ENCODE measurements at places on chromosomes 16 and 17. TPM values are rescaled to one million over a fixed set of nuclear protein-coding genes. Genes with fewer than 3 reads are reported as not detected.
A peak's percentile ranks its signal among the peaks of the same experiment; 100 is the strongest.

DNA sequence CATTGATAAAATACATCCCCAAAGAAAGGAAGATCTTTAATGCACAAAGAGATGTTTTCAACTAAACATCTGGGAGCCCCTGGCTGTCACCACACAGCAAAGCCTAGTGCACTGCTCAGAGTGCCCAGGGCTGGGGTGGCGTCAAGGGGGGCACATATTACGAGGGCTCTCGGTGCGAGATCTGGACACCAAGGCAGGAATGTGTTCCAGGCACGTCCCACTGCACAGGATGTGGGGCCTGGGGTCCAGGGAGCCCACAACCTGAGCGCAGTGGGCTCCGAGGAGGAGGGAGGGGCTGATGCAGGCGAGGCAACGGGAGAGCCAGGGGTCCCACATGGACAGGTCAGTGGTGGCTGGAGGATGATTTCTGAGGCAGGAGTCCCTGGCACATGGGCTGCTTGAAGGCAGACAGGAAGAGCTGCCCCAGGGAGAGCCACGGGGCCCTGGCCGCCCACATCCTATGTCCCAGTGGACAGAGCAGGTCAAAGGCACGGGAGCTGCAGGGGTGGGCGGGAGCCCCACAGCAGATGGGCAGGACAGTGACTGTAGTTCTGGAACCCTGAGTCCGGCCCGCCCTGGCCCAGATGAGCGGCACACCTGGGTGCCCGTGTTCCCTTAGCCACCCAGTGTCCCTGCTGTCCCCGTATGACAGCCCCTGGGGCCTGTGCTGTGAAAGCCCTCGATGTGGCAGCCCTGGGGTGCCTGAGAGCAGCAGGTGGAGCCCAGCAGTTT is 56.4 kb downstream of the ZNF778 start:
- no peak for DNase-seq

The SEPTIN1 gene
- total RNA-seq, result 1.3 TPM

The CDRT15L2 gene
- not detected for total RNA-seq

The PRDM7 gene
- total RNA-seq, result not detected

- DNase-seq, result no peak
Measured at GRCh38 chr17:32878211-32878610, 1.3 kb upstream of the MYO1D start.

DNA sequence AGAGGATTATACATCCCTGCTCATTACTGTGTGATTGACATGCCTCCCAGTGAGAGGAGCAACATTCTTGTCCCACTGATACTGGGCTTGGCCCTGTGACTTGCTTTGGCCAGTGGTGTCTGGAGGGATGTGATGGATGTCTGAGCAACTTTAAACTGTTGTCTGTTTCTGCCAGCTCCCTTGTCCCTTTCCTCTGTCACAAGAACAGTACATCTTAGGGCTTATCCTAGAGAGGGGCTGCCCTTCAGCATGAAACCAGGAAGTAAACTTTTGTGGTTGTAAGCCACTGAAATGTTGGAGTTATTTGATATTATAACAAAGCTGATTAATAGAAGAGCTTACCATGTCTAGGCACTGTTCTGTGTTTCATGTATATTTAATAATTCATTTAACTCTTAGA is 82.9 kb upstream of the GPRC5B start:
- no peak for DNase-seq

DNA sequence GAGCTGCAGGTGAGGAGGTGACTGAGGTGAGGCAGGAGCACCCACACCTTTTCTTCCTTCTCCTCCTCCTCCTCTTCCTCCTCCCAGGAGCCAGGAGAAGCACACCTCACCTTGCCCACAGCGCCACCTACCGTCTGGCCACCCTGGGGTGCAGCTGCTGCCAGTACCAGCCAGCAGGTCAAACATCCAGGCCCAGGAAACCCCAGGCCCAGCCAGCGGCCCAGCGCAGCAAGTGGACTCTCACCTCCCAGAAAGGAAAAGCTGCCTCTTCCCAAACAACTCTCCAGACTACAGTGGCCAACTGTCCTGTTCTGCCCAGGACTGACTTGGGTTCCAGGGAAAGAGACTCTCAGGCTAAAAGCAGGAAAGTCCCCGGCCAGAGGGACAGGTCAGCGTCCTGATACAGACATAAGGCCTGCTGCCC is 22.7 kb downstream of the PEMT start:
- DNase-seq, result peak; percentile 81

DNA sequence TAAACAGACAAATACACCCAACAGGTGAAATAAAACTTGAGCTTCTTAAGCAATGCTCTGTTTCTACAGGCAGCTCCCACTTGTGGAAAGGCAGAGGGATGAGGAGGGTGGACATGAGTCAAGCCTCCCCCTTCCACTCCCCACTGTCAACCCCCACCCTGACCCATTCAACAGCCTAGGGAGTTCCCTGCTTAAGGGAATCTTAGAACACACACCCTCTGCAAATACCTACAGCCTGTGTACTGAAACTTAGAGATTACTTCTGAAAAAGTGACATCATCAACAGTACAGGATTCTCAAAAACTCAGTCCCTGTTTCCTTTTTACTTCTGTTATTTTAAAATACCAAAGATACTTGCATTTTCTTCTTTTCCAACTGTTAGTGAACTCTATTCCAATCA is 345.4 kb downstream of the SOX9 start:
- no peak for DNase-seq

DNA sequence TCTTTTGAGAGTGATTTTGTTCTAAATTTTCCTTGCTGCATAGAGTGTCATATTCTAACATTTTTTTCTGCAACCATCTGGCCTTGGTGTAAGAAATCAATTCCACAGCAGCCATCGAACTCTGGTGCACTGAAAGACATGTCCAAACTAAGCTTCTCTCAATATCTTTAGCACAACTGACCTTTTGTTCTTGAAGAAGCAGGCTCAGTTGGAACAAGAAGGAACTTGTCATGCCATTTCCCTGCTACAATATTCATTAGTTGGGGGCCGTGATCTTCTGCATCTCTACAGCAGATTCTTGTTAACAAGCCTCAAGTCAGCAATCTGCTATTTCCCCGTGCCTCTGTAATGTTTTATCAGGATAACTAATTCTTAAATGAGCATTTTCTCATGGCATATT is 1305.6 kb downstream of the CDH11 start:
- no peak for DNase-seq

DNA sequence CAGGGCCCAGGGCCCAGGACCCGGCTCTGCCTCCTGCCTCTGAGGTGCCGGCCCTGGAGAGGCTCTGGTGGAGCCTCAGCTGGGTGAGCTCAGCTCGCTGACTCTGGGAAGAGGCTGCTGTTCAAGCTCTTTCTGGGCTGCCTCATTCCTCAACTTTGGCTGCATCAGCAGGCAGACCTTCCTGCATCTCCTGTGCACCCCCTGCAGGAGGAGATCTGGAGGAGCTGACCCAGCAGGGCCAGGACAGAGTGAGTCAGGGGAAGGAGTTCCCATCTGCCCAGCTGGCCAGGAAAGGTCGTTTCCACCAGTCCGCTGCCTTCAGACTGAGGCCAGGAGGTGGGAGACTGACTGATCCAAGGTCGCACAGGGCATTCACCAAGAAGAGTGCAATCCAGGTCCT is 10.7 kb downstream of the CRHR1 start:
- DNase-seq, result no peak

DNA sequence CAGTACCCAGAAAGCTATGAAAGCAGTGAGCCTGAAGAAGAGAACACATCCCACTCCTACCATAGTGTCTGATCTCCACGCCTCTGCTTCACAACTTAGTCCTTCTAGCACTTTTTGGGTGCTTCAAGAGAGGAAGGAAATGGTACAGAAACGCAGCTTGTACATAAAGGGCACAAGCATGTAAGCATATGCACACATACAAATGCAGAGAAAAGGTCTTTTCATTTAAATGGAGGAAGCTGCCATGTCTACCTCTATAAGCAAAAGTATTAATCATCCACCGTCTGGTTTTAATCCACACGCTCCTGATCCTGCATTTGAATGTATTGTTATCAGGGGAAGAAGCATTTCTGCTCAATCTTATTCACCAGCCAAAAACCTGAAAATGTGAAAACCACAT is 100.7 kb downstream of the HIC1 start:
- no peak for DNase-seq

The HLF gene
- 22.6 TPM for total RNA-seq

The LGALS9C gene
- not detected for total RNA-seq

- no peak for DNase-seq
Measured at GRCh38 chr17:64532409-64532808, 25.6 kb downstream of the CEP95 start.

The ZFHX3 gene
- total RNA-seq, result 9.6 TPM

The TADA2A gene
- total RNA-seq, result 11.9 TPM

The TBKBP1 gene
- total RNA-seq, result 14.8 TPM

The KRTAP29-1 gene
- total RNA-seq, result not detected

GRCh38 chr16:56143666-56144065 is 47.6 kb upstream of the GNAO1 start:
- DNase-seq, result no peak

GRCh38 chr17:44995436-44996001 is 27.4 kb upstream of the C1QL1 start:
- DNase-seq, result peak; percentile 52

- no peak for DNase-seq
Measured at GRCh38 chr16:88539261-88539651, 30.9 kb upstream of the ZC3H18 start.

DNA sequence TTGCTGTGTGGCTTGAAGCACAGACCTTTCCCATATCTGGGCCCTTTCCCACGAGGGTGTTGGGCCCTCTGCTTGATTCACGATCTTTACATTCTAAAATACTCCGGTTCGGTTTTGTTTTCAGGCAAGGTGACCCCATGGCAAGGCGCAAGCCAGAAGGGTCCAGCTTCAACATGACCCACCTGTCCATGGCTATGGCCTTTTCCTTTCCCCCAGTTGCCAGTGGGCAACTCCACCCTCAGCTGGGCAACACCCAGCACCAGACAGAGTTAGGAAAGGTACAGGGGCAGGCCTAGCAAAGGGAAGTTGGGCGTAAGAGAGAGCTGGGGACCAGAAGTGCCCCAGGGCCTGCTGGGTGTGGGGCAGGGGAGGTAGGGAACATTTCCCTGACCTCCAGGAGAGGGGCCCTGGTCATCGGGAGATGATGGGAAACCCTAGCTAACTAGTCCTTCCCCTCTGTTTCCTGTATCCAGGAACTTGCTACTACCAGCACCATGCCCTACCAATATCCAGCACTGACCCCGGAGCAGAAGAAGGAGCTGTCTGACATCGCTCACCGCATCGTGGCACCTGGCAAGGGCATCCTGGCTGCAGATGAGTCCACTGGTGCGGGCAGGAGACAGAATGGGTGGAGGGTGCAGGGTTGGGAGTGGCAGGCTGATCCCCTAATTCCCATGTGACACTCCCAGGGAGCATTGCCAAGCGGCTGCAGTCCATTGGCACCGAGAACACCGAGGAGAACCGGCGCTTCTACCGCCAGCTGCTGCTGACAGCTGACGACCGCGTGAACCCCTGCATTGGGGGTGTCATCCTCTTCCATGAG is 1.4 kb downstream of the ALDOA start:
- peak; percentile 55 for DNase-seq

DNA sequence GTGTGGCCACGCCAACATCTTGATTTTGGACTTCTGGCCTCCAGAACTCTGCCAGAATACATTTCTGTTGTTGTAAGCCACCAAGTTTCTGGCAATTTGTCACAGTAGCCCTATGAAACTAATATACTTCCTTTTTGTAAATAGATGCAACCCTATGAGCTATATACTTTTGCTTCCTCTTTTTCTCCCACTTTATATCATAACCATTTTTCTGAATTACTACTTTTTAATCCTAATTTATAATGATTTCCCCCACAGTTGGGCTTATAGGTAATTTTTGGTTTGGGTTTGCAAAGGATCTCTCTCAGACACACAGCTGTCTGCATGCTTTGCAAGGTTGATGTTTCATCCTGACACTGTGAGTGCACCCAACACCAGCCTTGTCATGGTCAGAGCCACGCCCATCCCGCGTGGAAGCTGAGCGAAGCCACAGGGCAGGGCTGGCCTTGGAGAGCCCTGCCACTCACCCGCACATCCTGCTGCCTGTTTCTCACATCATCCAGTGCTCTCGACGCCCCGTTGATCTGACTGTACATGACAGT is 5.8 kb downstream of the TRIM25 start:
- peak; percentile 65 for DNase-seq

DNA sequence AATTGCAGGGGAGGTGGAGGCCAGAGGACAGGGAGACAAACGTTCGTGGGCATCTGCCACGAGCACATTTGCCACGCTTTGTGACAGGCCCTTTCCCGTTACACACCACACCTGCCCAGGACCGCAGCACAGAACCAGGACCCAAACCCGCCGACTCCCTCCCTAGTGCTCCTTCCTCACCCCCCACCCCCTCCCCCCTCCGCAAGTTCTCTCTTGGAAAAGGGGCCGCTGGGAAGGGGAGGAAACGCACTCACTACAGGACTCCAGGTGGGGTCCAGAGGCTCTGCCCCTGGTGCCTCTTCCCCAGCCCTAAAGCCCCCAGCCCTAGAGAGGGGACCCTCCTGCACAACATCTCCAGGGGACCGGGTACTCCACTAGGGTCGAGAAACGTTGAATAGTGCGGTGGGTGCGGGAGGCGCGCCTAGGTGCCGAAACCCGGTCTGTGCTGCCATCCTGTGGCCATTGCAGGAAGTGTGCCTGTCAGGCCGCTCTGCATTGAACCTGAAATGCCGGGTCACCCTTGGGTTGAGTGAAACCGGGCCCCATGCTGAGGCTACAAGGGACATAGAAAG is 21.9 kb upstream of the EIF1 start:
- peak; percentile 87 for DNase-seq

The HBA2 gene
- 59.1 TPM for total RNA-seq

GRCh38 chr17:82105417-82105881 is 7.4 kb upstream of the FASN start:
- DNase-seq, result no peak

The CLEC19A gene
- total RNA-seq, result not detected

The CTRB2 gene
- not detected for total RNA-seq

- no peak for DNase-seq
Measured at GRCh38 chr17:28554565-28554964, 2.1 kb upstream of the UNC119 start.

The CCDC154 gene
- 1.3 TPM for total RNA-seq

DNA sequence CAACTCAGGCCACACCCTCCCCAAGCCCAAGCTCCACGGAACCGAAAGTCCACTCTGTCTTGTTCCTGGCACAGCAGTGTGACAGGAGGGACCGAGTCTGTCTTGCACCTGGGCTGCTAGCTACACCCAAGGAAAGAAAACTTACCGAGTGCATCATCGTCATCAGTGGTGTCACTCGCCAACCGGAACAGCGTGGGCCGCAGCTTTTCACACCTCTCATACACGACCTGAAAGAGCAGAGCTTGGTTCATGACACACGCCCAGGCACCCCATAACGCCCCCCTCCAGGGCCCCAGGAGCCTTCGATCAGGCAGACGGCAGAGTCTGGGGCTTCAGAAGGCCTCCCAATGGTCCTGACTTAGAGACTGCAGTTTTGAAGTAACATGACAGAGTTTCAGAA is 27.5 kb downstream of the GGA2 start:
- DNase-seq, result no peak

GRCh38 chr17:41835800-41836549 is at the start of gene NT5C3B:
NT5C3B (minus strand) TSS chr17:41836232; CDS start chr17:41836193, 39 bp downstream.
- DNase-seq, result peak; percentile 65
